Heart left ventricle (tissue), 16 donors: ENCODE measurements at places on chromosomes 12 and 14. TPM values are rescaled to one million over a fixed set of nuclear protein-coding genes. Genes with fewer than 3 reads are reported as not detected.
A peak's percentile ranks its signal among the peaks of the same experiment; 100 is the strongest.

- H3K27me3 ChIP-seq, result no peaks in the 10 kb centered on the region
- no peak overlapping the region for H3K4me3 ChIP-seq
- H3K36me3 ChIP-seq, result no peaks in the 10 kb centered on the region
These were observed 399.1 kb downstream of the GXYLT1 start for GRCh38 chr12:41745593-41745992.

GRIP1 gene
- total RNA-seq, result 0.44 TPM

GRCh38 chr14:99430491-99430890 lies 50.2 kb downstream of the SETD3 start:
- peaks cover 4% of the 10 kb centered on the region for H3K36me3 ChIP-seq
- H3K4me3 ChIP-seq, result no peak overlapping the region
- no peak for DNase-seq
- no peaks in the 10 kb centered on the region for H3K27me3 ChIP-seq

DNA sequence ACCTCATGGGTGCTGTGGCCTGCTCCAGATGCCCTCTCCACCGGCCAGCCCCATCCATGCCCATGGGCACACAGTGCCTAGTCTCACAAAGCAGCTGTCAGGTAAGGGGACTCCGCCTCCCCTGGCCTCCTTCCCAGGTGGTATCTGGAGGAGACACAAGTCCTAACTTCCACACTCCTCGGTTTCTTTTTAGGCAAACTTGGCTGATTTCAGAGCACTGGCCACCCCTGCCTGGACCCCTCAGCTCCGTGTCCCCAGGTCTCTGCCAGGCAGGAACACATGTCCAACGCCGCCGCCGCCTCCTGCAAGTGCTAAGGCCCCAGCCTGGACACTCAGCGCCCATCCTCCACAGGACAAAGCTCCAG lies 324.1 kb upstream of the DIO3 start:
- H3K4me1 ChIP-seq, result no peaks in the 10 kb centered on the region
- DNase-seq, result no peak
- no peak overlapping the region for H3K4me3 ChIP-seq
- peaks cover 55% of the 10 kb centered on the region for H3K27me3 ChIP-seq
- no peak overlapping the region for H3K27ac ChIP-seq

- H3K4me3 ChIP-seq, result no peak overlapping the region
- H3K4me1 ChIP-seq, result no peaks in the 10 kb centered on the region
- DNase-seq, result no peak
- H3K27me3 ChIP-seq, result no peaks in the 10 kb centered on the region
These were observed 236.1 kb downstream of the ADGRD1 start for GRCh38 chr12:131189781-131190180.

ETV6 gene
- total RNA-seq, result 12.1 TPM

TMEM253 gene
- 0.22 TPM for total RNA-seq

TPH2 gene
- total RNA-seq, result not detected

- no peaks in the 10 kb centered on the region for H3K27me3 ChIP-seq
- no peak overlapping the region for H3K27ac ChIP-seq
- no peaks in the 10 kb centered on the region for H3K36me3 ChIP-seq
- DNase-seq, result peak; percentile 76
- H3K4me3 ChIP-seq, result no peak overlapping the region
- H3K4me1 ChIP-seq, result no peaks in the 10 kb centered on the region
These were observed 23.7 kb upstream of the DHRS4 start for GRCh38 chr14:23929822-23930294.

BCL11B gene
- total RNA-seq, result not detected

GRCh38 chr12:76921891-76922664 lies 43.3 kb upstream of the CSRP2 start:
- no peak overlapping the region for H3K4me3 ChIP-seq
- no peak for DNase-seq
- no peaks in the 10 kb centered on the region for H3K4me1 ChIP-seq
- H3K27ac ChIP-seq, result no peak overlapping the region
- H3K27me3 ChIP-seq, result no peaks in the 10 kb centered on the region
- no peaks in the 10 kb centered on the region for H3K36me3 ChIP-seq

DNA sequence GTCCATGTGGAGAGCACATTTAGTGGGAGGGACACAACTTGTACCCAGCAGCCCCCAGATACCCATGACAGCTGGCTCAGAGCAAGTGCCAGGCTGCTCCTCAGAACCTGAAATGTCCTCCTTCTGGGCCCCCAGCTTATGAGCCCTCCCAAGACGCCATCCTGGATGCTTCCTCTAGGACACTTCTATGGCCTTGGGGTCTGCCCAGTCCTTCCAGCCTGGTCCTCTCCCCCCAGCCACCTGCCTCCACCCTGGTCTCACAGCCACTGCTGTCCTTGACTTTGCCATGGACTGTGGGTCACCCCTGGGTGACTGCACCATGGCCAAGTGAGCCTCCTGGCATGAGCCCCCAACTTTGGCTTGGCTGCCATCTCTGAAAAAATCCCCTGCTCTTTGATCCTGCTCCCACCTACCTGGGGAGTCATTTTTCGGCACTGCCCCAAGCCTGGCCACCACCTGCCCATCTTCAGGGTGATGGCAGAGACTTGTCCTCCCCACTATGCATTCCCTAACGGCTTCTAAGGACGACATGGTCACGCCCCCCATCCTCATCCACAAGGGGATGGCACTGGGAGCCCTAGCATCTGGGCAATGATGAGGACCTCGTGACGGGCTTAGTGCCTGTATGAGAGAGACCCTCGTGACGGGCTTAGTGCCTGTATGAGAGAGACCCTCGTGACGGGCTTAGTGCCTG lies 323.7 kb downstream of the TMEM121 start:
- DNase-seq, result no peak
- no peaks in the 10 kb centered on the region for H3K4me1 ChIP-seq
- H3K27me3 ChIP-seq, result no peaks in the 10 kb centered on the region
- no peak overlapping the region for H3K27ac ChIP-seq
- H3K36me3 ChIP-seq, result no peaks in the 10 kb centered on the region

DNA sequence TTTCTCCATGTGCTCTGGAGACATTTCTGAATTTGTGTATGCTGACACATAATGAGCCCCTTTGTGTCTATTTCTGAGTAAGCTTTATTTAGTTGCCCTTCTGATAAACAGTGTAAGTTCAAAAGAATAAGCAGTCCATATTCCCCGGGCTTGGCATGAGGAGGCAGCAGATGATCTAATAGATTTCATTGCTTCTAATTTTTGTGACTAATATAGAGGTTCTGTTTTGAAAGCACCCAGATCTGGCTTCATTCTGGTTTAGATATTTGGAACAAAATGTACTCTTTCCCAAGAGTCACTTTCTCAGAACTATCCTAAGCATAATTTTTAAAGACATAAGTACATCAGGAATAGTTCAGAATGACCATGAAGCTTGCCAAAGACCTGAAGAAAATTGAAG lies 290.9 kb downstream of the BTG1 start:
- H3K36me3 ChIP-seq, result no peaks in the 10 kb centered on the region
- H3K27ac ChIP-seq, result no peak overlapping the region
- no peaks in the 10 kb centered on the region for H3K27me3 ChIP-seq
- no peaks in the 10 kb centered on the region for H3K4me1 ChIP-seq

- H3K27me3 ChIP-seq, result no peaks in the 10 kb centered on the region
- H3K4me3 ChIP-seq, result no peak overlapping the region
- no peak for DNase-seq
- no peak overlapping the region for H3K27ac ChIP-seq
- H3K36me3 ChIP-seq, result no peaks in the 10 kb centered on the region
These were observed 26.9 kb upstream of the PTGDR start for GRCh38 chr14:52240623-52241022.

KERA gene
- total RNA-seq, result not detected

DNA sequence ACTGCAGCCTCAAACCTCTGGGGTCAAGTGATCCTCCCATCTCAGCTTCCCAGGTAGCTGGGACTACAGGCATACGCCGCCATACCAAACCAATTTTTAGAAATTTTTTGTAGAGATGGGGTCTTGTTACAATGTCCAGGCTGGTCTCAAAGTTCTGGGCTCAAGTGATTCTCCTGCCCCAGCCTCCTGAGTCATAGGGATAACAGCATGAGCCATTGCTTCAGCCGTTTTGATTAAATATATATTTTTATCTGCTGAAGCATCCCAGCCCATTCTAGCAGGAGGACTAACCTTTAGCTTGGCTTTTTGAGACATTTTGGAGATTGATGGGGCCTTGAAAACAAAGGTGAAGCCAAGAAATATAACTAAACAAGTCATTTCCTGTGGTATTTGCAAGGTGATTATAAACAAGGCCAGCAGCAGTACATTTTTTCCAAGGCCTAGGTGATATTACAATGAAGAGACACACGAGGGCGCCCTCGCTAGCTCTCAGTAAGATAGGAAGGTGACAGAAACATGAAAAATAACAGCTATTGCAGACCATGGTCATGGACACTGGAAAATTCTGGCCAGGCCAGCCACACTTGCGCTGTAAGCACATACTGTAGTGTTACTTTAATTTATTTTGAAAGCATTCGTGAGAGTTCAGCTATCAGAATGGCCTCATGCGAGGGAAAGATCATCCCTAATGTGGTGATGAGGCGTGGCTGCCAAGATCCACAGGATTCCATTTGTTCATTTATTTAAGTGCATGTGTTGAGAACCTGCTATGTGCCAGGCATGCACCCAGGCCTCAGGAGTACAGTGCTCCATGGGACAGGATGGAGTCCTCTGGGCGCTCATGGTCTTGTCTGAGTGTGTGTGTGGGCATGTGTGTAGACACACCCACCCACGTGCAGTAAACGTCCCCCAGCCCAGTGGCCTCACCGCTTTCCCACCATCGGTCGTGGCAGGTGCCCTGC lies 63.5 kb downstream of the DGLUCY start:
- DNase-seq, result peak; percentile 45
- no peak overlapping the region for H3K4me3 ChIP-seq
- H3K27ac ChIP-seq, result no peak overlapping the region
- peaks cover 7% of the 10 kb centered on the region for H3K4me1 ChIP-seq

GRCh38 chr14:33810308-33810707 lies 140.6 kb downstream of the EGLN3 start:
- H3K4me3 ChIP-seq, result no peak overlapping the region
- no peaks in the 10 kb centered on the region for H3K27me3 ChIP-seq

DNA sequence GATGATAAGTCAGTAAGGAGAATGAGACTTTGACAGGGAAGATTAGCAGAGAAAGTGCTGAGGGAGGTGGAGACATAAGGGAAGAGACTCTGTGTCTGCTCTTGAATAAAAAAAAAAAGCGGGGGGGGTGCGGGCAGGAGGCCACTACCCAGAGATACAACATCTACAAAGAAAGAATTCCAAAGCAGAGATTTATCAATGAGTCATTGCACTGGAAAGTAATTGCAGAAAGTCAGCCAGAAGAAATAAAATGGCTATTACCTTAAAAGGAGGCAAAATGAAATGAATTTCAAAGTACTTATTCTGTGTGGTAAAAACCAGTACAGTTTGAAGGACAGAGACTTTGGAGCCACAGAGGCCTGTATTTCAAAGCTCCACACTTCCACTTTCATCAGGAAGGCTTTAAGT lies 267.1 kb upstream of the PRKD1 start:
- H3K36me3 ChIP-seq, result no peaks in the 10 kb centered on the region
- H3K27me3 ChIP-seq, result no peaks in the 10 kb centered on the region
- H3K4me3 ChIP-seq, result no peak overlapping the region
- DNase-seq, result no peak
- peak overlapping the region; percentile 0 for H3K27ac ChIP-seq

DNA sequence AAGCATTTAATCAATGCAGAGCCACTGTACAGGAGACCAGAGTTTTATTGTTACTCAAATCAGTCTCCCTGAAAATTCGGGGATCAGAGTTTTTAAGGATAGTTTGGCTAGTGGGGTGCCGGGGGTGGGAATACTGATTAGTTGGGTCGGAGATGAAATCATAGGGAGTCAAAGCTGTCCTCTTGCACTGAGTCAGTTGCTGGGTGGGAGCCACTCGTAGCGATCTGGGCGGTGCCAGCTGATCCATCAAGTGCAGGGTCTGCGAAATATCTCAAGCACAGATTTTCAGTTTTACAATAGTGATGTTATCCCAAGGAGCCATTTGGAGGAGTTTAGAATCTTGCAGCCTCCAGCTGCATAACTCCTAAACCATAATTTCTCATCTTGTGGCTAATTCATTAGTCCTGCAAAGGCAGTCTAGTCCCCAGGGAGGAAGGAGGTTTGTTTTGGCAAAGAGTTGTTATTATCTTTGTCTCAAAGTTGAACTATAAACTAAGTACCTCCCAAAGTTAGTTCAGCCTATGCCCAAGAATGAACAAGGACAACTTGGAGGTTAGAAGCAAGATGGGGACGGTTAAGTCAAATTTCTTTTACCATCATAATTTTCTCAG lies 169.4 kb upstream of the PLEKHG7 start:
- H3K4me1 ChIP-seq, result peaks cover 3% of the 10 kb centered on the region
- H3K36me3 ChIP-seq, result no peaks in the 10 kb centered on the region
- no peak overlapping the region for H3K27ac ChIP-seq
- H3K4me3 ChIP-seq, result no peak overlapping the region

GRCh38 chr14:88919502-88919901 lies 95.1 kb downstream of the TTC8 start:
- no peaks in the 10 kb centered on the region for H3K27me3 ChIP-seq
- H3K4me3 ChIP-seq, result no peak overlapping the region
- DNase-seq, result no peak
- no peaks in the 10 kb centered on the region for H3K36me3 ChIP-seq
- no peak overlapping the region for H3K27ac ChIP-seq

DNA sequence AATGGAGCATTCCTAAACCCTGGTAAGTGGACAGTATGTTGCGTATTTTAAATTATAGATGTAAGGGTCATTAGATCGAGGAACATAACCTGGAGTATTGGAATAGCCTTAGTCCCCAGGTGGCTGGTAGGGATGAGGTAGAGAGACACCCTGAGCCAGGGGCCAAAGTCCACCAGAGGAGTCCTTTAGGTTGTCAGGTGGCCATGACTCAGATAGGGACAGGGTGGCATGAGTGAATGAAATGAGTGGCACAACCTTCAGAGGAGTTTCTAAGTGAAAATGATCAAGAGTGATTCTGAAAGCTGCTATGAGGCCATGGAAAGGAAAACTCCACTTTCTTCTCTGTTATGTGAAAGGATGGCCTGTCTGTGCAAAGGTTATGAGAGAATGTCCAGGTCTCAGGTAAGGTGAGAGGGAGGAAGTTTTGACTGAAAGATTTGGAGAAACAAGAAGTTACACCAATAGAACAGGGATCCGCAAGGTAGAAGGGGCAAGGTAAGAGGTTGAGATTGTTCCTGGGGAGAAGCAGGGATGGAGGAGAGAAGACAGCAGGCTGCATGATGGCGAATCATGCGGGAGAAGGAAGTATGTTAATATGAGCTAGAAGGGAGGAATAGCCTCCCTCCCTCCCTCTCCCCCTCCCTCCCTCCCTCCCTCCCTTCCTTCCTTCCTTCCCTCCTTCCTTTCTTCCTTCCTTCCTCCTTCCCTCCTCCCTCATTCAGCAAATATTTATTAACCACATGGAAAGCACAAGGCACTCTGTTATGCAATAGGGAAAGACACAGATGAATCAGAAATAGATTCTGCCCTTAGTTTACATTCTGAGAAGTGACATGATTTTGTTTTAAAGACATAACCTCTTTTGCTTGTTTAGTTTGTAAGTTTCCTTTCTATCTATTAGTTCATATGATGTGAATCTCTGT lies 14.0 kb upstream of the RIPK3 start:
- H3K27me3 ChIP-seq, result no peaks in the 10 kb centered on the region
- DNase-seq, result no peak
- H3K27ac ChIP-seq, result no peak overlapping the region
- peaks cover 3% of the 10 kb centered on the region for H3K4me1 ChIP-seq
- no peaks in the 10 kb centered on the region for H3K36me3 ChIP-seq

GRCh38 chr12:119157978-119158377 lies 20.8 kb upstream of the HSPB8 start:
- no peaks in the 10 kb centered on the region for H3K27me3 ChIP-seq
- no peak for DNase-seq
- H3K4me3 ChIP-seq, result no peak overlapping the region
- peak overlapping the region; percentile 90 for H3K27ac ChIP-seq
- H3K36me3 ChIP-seq, result no peaks in the 10 kb centered on the region

- DNase-seq, result no peak
- no peak overlapping the region for H3K27ac ChIP-seq
- peaks cover 9% of the 10 kb centered on the region for H3K4me1 ChIP-seq
- H3K36me3 ChIP-seq, result no peaks in the 10 kb centered on the region
These were observed 128.9 kb downstream of the NUBPL start for GRCh38 chr14:31690056-31690455.

AKAP3 gene
- 2.3 TPM for total RNA-seq
